ENCODE measurements at places on chromosomes 1 and 21.

DNA sequence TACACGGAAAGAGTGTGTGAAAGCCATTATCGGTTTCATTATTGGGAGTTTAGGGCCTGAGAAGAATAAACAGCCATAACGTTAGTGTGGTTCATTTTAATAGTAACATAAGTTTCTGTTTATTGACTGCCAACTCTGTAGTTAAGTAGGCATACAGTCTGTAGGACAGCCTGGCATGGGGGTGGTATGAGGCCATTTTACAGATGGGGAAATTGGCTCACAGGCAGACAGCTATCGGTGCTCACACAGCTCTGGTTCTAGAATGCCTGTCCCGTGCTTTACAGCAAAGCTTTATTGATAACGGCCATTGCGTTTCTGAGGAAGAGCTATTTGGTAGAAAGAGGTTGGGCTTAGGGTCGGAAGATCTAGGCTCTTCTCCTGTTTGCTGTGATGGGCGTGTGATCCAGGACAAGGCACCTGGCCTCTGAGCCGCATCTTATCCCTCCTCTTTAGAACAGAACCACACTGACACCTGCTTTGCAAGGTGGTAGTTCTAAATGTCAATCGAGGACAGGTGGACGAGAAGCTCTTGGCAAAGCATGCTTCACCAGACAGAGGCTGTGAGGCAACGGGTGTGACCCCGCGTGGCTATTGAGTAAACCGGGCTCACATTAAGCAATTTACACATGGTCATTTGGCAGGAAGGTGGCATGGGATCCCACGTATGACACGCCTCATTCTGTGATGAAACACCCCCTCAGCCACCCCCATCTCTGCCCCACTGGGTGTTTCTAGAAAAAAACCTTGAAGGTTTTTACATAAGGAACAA lies 14.9 kb downstream of the ETS2 start:
- no peak for DNase-seq

GRCh38 chr1:110605901-110606656 lies at the start of gene KCNA2:
TSS of gene KCNA2 (minus strand) at chr1:110606358. CDS start at chr1:110604782, 1,576 bp downstream.
- no peak for DNase-seq

GRCh38 chr1:75097654-75098053 lies 36.5 kb upstream of the LHX8 start:
- DNase-seq: no peak

DNA sequence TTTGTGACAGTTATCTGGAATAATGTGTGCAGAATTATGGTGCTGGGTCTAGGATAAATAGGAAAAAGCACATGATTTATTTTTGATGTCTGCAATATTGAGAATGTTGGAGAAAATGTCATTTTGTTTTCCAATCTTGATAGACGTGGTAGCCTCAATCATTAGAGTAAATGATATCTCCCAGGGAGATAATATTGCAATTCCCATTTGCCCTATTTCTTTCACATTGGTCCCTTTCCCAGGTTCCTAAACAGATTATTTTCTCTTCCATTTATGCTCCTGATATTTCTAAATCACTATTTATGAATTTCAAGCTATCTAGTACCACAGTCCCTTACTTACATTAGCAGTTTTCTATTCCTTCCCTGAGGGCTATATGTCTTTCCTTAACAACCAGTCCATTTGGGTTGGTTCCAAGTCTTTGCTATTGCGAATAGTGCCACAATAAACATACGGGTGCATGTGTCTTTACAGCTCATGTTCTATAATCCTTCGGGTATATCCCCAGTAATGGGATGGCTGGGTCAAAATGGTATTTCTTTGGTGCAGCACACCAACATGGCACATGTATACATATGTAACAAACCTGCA lies 447.3 kb downstream of the PLA2G4A start:
- no peak for DNase-seq

DNA sequence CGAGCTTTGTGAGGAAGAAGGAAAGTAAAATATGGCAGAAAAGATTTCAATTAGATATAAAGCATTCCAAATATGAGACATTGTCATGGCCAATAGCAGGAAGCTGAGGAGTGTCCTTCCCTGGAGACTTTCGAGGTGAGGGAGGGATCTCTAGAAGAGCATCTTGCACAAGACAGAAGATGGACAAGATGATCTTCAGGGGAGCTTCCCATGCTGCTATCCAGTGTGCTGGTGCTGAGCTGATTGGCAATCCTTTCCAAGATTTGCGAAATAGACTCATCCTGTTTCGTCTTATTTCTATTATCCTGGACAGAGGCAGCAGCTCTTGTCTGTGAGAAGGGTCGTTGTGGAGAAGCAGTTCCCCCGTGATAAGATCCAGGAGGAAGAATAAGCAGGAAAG lies 342.0 kb upstream of the CAMK1G start:
- no peak for DNase-seq

DNA sequence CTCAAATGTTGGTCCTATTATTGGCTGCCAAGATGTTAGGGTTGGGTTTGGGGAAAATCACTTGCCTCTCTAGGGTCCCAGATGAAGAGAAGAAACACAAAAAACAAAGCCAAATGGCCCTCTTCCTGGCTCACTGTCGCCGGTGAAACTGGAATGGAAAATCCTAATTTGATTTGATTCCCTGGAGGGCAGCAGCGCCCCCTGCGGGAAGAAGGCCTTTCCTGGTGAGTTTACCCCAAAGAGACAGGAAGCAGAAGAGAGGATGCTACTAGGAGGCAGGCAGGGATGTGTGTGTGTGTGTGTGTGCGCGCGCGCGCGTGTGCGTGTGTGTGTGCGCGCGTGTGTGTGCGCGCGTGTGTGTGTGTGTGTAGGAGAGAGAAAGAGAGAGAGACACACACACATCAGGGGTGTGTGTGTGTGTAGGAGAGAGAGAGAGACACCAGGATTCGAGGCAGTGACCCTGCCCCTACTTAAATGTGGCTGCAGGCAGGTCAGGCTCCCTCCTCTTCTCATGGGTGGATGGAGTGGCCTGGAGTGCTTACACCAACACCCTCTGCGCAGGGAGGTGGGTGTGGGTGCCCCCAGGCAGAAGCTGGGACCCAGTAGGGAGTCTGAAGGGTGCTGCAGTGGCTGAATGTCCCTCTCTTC lies 3.1 kb upstream of the SELENON start:
- DNase-seq: peak; percentile 83

- peak; percentile 21 for DNase-seq
These were observed 657 bp upstream of the HNRNPU start for GRCh38 chr1:244865028-244865371.

All from activated CD4-positive, alpha-beta T cell treated with anti-CD3 and anti-CD28 coated beads, Interleukin-2, amount 50 U/mL, for 24 hours (primary cell).